Activated CD4-positive, alpha-beta T cell treated with anti-CD3 and anti-CD28 coated beads, Interleukin-2, amount 10 ng/mL, durations not matched to agents 7 days and 5 days (primary cell): ENCODE measurements at places on chromosomes 7 and 10.

DNA sequence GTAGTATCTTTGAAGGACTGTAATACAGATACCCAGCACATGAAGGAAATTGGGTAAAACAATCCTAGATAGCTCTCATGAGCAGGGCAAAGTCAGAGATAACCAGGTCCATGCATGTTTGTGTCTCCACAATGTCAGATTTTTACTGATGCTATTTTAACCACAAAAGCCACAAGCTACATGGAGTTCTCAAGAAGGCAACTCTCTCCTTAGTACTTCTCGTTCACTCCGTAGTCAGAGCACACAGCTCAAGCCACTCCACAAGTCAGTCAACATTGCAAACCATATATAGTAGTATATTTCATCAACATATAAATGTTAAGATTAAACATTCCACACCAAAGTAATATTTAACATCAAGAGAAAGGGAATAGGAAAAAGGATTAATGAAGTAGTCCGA, 98.0 kb upstream of the PIK3CG start:
- DNase-seq, result no peak

- DNase-seq, result no peak
These were observed 99.6 kb upstream of the PAX2 start for GRCh38 chr10:100645613-100646392.

GRCh38 chr7:32395168-32395567, 95.0 kb downstream of the LSM5 start:
- DNase-seq, result no peak

GRCh38 chr7:100156331-100157068, 2.0 kb downstream of the TRAPPC14 start:
- DNase-seq, result no peak

DNA sequence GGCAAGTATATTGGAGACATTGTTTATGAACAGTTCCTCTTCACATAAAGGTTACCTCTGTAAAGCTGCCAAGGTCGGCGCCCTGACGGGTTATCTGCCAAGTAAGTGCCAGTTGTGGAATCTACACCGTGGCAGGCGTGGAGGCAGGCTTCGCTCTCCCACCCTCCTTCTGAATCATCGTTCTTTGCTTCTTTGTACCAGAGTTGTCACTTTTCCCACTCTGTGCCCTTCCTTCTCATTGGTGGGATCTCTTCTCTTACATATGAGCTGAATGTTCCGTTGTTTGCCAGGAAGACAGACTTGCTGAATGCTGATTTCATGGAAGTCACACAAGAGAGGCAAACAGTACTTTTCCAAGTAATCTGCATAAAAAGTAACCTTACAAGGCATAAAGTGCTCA, 40.6 kb upstream of the PTPRZ1 start:
- no peak for DNase-seq

GRCh38 chr10:10992072-10992471, 25.6 kb upstream of the CELF2 start:
- no peak for DNase-seq

- no peak for DNase-seq
These were observed 689 bp downstream of the PLCE1 start for GRCh38 chr10:93994438-93994801.

DNA sequence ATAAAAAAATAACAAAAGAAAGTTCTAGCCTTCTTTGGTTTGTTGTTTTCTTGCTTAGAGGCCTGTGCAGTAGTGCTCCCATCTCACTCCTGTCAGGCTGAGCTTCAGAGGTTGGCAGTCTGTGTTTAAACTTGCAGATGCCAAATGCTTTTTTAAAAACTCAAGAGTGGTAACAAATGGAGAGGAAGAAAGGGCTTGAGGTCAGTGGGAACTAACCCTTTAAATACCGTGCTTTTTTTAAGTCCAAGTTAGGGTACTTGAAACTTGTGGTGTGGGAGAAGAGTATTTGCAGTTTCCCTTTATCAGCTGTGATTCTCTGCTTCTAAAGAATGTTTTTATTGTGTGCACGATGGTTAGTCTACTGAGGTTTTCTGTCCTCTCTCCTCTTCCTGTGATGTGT, 29.4 kb downstream of the ZRANB1 start:
- DNase-seq, result no peak
